ENCODE measurements at places on chromosomes 11 and 22. TPM values are rescaled to one million over a fixed set of nuclear protein-coding genes. Genes with fewer than 3 reads are reported as not detected.

DNA sequence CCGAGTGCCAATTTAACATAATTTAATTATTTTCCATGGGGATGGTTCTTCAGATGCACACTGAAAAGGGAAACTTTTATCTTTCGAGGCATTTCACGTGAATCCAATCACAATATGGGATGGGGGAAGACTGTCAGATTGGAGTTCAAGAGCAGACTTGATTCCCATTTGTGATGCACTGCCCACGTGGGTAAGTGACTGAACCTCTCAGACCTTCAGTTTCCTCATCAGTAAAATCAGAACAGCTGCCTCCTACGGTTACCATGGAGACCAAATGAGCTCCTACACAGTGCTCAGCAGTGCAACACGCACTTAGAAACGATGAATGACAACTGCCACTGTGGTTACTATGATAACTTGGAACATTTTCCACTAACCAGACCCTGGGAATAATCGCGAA, 21.7 kb downstream of the KIAA0930 start:
- peak; percentile 88 for DNase-seq

The CAT gene
- 432 TPM for polyA plus RNA-seq

DNA sequence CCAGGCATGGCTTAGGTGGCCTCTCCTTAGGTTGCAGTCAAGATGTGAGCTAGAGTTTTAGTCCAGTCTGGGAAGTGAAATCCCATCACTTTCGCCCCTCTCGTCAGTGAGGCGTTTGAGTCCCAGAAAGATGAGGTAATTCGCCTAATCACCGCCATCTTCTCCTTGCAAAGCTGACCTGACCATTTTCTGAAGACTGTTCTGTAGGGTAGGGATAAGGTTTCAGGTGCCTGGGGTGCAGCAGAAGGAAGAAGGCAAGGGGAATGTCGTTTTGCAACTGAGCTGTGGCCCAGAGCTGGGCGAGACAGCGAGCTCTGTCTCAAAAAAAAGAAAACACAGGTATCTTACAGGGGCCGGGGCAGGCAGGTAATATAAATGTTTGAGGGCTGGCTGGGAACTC, 61.7 kb upstream of the CECR2 start:
- DNase-seq, result no peak

DNA sequence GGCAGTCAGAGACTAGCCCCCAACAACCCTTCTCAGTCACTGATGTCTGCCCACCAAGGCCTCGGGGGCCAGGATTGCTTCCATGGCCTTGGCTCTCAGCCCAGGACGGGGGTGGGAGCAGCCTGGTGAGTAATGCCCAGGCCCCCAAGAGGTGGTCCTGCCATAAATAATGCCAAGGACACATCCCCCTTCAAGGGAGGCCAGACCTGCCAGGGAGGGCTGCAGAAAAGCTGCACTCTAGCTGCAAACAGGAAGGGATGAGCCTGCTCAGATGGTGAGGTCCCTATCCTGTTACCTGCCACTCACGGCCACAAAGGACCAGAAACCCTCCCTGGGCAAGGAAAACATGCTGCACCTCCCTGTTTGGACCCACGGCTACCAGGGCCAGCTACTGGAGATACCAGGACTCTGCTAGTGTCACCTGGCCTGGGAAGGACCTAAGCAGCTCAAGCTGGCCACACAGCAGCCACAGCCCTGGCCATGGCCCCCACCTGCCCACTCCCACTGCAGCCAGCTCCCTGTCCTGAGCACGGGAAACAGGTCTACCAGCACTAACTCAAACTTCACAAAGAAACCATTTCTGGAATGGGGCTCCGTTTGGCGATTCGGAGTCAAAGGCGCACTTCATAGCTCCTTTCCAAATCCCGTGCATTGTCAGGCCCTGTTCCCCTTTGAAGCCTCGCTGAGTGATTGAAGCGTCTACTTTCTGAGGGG, 12.1 kb downstream of the GNB1L start:
- DNase-seq, result no peak

DNA sequence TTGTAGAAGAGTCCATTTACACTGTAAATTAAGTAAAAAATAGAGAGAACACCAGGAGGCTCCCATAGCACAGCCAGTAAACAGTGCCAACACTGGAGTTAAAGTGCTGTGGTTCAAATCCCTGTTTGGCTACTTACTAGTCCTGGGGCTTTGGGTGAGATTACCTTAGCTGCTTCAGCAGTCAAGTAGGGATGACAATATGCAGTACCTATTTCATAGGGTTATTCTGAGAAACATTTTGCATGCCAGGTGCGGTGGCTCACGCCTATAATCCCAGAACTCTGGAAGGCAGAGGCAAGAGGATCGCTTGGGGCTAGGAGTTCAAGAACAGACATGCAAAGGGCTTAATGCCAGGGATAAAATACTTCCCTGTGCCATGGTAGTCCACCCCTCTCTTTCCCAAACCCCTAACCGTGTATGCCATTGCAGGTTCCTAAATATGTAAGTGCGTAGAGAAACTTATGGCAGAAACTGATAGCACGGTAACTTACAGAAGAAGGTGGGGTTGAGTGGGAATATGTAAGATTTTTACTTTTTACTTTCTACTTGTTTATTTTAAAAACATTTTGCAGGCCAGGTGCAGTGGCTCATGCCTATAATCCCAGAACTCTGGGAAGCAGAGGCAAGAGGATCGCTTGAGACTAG, 86.4 kb upstream of the PICALM start:
- no peak for DNase-seq

The LRRC55 gene
- polyA plus RNA-seq, result not detected

- peak; percentile 91 for DNase-seq
These were observed 103.3 kb upstream of the TOP3B start for GRCh38 chr22:22085702-22086500.

The OR8G5 gene
- polyA plus RNA-seq, result not detected

- DNase-seq, result peak; percentile 94
These were observed 8.2 kb upstream of the CCDC88B start for GRCh38 chr11:64331569-64332371.

- DNase-seq, result no peak
These were observed 31.4 kb downstream of the ARAP1 start for GRCh38 chr11:72720784-72721183.

DNA sequence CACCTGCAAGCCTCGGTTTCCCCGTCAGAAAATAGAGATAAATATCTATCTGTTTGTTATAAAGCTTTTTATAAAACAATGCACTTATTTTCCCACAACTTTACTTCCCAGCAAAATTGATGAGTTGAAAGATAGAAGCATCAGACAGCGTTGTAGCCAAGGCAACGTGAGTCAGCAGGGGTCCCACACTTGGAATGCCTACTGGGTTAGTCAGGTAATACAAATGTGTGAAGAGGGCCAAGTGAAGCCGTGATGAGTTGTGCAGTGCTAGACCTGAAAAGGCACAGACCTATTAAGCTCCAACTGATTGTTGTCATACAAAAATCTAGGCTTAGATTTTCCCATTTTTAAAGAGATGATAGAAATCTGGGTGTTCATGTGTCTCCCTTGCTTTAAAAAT, 118.7 kb downstream of the PGR start:
- DNase-seq, result no peak

DNA sequence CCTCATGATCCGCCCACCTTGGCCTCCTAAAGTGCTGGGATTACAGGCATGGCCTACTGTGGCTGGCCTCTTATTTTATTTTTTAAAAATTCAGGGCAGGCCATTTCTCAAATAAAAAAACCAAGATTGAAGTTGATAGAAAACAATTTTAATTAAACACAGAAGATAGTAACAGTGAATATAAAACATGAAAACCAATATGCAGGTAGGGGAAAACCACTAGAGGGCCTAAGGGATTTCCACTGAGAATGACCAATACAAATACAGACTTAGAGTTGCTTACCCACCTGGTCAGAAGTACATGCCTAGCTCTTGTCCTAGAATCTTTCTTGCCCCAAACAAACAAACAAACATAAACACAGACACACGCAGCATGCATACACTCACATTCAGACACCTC, 1.7 kb upstream of the RTCB start:
- no peak for DNase-seq

GRCh38 chr11:34745195-34745594, 124.3 kb downstream of the EHF start:
- no peak for DNase-seq

DNA sequence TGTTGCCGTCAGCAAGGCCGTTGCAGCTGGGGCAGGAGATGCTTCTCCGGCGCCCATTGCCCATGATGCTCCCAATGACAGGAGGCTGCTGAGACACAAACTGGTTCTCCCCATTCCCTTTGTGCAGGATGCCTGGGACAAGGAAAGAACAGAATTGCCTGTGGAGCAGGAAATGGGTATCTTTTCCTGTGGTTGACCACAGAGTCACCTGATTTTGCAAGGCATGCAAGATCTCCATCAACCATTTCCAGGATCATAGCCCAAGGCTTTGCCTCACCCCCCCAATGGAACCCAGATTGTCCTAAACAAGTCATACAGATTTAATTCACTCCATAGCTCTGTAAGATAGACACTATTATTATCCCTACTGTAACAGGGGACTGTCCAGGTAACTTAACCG, 148.1 kb upstream of the NARS2 start:
- DNase-seq, result no peak

The GNAZ gene
- polyA plus RNA-seq, result 0.04 TPM

- DNase-seq, result no peak
These were observed 16.4 kb downstream of the PRR33 start for GRCh38 chr11:1875093-1875850.

GRCh38 chr11:126468102-126468521, 112.6 kb downstream of the ST3GAL4 start:
- DNase-seq, result no peak

The CHRM1 gene
- not detected for polyA plus RNA-seq

The IGF2 gene
- not detected for polyA plus RNA-seq

GRCh38 chr11:64484191-64485022, 106.6 kb upstream of the SLC22A12 start:
- DNase-seq, result no peak

The CAPN5 gene
- polyA plus RNA-seq, result 0.28 TPM

DNA sequence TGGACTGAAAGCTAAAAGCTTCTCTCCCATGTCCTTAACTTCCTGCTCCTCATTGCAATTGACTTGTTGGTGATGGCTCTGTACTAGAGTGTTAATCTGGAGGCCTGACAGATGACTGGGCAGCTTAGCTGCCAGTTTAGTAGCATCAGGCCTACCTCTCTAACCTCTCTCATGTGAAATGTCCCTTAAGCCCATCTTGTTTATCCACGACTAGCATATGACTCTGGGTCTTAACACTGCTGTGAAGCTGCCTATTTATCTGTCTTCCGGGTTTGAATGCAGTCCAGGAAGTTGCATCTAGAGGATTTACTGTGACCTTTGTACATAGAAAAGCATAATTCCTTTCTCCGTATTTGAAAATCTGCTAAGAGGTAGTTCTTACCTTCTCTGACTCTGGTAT, 85.3 kb upstream of the HORMAD2 start:
- no peak for DNase-seq

GRCh38 chr22:37486224-37486845, at the start of gene MFNG:
MFNG (minus strand) TSS chr22:37486384; CDS start chr22:37486177, 207 bp downstream.
- peak; percentile 89 for DNase-seq

- DNase-seq, result no peak
These were observed 1.0 kb upstream of the HTATIP2 start for GRCh38 chr11:20362481-20362880.

- DNase-seq, result no peak
These were observed 12.5 kb downstream of the TAF1D start for GRCh38 chr11:93728792-93729128.

DNA sequence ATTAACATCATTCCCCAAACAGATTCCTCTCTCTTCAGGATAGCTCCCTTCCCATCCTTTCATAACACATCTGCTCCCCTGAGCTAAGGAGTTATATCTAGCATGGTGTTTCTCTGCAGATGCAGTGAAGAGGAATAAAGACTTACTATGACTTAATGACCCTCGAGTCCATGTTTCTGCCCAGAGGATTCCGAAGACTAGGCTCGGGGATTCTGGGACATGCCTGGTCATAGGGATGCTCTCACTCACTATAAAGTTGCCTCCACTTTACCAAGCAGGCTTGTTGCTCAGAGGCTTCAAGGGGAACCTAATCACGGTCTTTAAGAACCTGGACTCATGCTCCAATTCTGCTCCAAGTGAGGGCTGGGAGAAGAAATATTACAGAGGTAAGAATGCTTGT, at the start of gene OR52E4:
TSS of gene OR52E4 (plus strand) at position 301 of the 400 bp plus-strand sequence. CDS start 3,664 bp downstream, outside the sequence.
- DNase-seq, result no peak

- DNase-seq, result no peak
These were observed 284.0 kb downstream of the LRRC4C start for GRCh38 chr11:41175304-41175972.

The TOM1 gene
- 120 TPM for polyA plus RNA-seq

The SCGB2A2 gene
- not detected for polyA plus RNA-seq

DNA sequence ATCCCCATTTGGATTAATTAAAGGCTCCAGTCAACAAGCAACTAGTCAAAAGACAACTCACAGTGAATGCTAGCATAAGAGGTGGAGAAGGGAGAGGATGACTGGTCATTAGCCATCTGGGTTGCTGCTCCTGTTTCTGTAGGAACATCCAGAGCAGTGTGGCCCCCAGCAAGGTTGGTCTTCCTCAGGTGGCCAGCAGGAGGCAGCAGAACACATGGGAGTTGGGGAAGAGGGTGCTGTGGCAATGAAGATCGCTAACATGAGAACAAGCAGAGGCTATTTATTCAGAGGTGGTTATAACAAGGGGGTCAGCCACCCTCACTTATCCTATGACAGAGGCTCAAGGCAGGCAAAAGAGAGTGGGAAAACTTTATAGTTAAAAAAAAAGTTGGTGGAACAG, 21.3 kb downstream of the IZUMO1R start:
- peak; percentile 37 for DNase-seq

The YIF1A gene
- 81.1 TPM for polyA plus RNA-seq

The MMP13 gene
- not detected for polyA plus RNA-seq

DNA sequence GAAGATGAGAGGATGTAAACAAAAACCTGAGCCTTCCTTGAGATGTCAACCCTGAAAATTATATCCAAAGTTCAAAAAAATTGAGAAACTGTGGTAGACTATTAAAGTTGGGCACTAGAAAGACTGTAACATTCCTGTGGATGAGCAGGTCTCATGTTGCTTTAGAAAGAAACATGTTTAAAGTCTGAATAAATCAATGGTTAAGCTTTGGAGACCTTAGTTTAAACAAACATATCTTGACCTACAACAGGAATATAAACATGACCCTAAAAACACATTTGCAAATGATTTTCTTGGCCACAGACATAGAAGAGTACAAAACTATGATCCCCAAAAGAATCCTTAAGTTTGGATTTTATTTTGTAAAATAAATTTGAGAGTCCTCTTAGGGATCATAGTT, 38.1 kb upstream of the PCF11 start:
- DNase-seq, result no peak

The EMID1 gene
- polyA plus RNA-seq, result not detected

The GDPD4 gene
- not detected for polyA plus RNA-seq
